ENCODE measurements at places on chromosomes 5 and 9.
A peak's percentile ranks its signal among the peaks of the same experiment; 100 is the strongest.

- DNase-seq: no peak
Observed at GRCh38 chr5:138472353-138472752, 7.1 kb downstream of the EGR1 start.

DNA sequence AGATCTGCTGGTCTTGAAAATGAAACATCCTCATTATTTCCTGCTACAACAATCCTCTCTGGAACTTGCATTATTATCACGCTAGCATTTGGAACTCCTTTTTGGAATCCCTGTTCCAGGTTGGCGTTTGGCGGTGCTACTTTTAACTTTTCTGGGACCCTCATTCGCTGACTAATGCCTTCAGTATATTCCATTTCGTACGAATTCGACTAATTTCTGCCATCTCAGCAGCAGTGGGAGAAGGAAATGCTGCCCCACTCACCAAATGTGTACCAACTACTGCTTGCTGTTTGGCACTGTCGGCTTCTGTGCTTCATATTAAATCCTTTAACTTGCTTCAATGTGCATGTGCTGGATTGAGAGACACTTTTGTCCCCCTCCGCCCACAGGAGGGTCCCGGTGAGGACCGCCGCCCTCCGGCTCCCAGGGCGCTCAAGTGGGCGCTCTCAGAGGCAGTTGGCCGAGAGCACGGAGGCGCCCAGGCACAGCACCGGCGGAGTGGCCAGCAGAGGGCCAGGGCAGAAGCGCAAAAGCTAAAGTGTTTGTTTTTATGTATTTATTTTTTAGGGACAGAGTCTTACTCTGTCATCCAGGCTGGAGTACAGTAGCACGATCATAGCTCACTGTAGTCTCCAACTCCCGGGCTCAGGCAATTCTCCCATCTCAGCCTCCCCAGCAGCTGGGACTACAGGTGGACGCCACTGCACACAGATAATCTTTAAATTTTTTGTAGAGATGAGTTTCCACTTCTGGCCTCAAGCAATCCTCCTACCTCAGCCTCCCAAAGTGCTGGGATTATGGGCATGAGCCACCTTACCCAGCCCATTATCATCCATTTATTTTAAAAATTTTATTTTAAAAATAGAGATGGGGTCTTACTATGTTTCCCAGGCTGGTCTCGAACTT lies 11.9 kb downstream of the PDE6A start:
- DNase-seq: no peak

GRCh38 chr5:143569722-143570567 lies 166.5 kb upstream of the NR3C1 start:
- DNase-seq: no peak

DNA sequence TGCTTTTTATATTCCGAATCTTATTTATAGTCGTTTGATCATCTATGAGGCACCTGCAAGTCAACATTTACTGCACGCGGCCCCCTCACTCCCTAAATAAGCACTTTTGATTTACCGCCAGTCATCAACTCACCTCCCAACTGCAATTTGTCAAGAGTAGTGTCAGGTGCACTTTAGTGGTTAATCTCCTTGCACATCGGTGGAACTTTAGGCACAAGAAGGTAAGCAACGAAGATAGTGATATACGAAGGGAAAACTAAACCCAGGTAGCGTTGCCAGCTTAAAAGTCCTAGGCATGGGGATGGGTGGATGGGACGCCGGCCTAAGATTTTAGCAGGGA lies 513 bp upstream of the RNF180 start:
- DNase-seq: no peak

GRCh38 chr9:98168941-98169488 lies 23.4 kb downstream of the CORO2A start:
- peak; percentile 91 for DNase-seq

DNA sequence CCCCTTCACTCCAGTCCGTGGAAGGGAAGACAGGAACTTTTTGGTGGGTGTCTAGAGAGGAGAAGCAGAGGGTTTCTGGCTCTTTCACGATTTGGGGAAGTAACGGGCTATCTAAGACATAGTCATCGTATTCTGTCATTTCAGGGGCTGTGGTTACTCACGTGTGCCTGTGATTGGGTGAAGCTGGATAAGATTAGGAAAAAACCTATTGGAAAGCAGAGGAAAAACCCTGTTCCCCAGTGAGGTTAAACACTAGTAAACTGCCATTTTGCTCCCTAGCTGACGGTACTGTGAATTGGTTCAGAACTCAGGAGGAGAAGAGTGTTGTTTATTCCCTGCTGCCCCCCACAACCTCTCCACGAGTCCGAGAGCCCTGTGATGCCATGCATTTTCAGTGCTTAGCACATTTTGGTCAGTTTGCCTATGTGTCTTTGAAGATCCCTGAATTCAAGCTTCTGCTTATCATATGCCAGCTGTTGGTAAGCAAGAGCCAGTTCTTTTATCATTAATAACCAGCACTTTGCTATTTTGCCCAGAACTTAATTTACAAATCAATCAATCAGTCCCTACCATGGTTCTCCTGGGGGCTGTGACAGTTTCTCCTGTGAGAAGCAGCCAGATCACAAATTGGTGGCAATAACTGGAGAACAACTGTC lies 45.1 kb upstream of the ROR2 start:
- no peak for DNase-seq

- no peak for DNase-seq
Observed at GRCh38 chr5:172925336-172925948, 33.8 kb upstream of the RPL26L1 start.

- no peak for DNase-seq
Observed at GRCh38 chr9:93467062-93467416, 13.7 kb upstream of the FAM120AOS start.

GRCh38 chr9:68978066-68978465 lies 35.8 kb downstream of the PRKACG start:
- DNase-seq: no peak

GRCh38 chr9:110541950-110542349 lies 37.6 kb downstream of the SVEP1 start:
- no peak for DNase-seq

- DNase-seq: no peak
Observed at GRCh38 chr5:124658867-124659557, 87.4 kb downstream of the ZNF608 start.

DNA sequence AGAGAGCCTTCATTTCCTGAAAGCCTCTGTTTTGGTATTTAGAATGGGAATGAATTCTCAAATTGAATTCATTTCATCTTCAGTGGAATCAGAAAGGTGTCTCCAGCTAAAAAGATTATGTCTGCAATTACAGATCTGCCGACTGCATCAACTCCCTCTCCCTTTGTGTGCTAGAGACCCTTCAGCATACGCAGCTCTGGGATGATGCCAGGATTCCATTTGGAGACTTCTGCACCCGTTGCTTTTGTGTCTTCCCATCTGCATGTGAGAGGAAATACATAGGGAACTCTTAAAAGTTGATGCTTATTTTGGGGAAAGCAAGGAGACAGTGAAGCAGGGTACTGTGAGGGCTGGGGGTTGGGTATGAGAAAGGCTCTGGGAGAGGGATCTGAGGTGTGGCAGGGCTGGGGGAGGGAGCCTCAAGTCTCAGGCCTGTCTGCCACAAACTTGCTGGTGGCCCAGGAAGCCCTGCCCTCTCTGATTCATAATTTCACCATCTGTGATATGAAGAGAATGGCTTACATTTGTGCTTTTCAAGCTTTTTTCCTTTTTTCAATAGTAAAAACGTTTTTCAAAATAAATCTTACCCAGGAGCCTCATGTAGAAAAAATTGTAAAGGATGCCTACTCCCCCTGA lies 89.7 kb upstream of the SAP30L start:
- DNase-seq: peak; percentile 70

GRCh38 chr5:33995865-33996264 lies 11.4 kb upstream of the SLC45A2 start:
- no peak for DNase-seq

GRCh38 chr9:12964271-12964670 lies 189.5 kb downstream of the LURAP1L start:
- DNase-seq: no peak

GRCh38 chr5:143648696-143649095 lies 163.3 kb upstream of the HMHB1 start:
- no peak for DNase-seq

DNA sequence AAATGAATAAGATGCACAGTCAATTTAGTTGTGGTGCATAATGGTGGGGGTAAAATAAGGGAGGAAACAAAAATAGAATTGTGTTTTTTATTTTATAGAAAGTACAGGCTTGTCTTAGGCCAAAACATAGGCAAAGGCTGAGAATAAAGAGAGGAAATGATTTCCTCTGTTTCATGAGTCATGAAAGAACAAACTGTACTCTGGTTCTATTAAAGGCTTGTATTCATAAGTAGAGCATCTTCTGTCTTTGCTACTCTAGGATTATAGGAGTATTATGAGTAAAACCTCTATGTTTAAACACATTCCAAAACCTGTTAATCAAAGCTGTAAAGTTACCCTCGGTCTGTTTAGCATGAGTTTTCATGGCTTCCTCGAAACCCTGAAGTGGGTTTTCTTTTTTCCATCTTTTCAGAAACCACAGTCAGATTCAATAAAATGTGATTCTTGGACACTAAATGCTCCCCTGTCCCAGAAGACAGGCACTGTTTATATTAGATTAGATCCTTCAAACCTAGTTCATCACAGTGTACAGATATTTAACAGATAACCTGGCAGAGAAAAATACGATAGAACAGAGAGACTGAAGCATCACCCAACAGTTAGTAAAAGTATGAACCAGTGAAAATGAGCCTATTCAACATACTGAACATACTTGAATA lies 473.9 kb upstream of the CYLC2 start:
- DNase-seq: no peak

DNA sequence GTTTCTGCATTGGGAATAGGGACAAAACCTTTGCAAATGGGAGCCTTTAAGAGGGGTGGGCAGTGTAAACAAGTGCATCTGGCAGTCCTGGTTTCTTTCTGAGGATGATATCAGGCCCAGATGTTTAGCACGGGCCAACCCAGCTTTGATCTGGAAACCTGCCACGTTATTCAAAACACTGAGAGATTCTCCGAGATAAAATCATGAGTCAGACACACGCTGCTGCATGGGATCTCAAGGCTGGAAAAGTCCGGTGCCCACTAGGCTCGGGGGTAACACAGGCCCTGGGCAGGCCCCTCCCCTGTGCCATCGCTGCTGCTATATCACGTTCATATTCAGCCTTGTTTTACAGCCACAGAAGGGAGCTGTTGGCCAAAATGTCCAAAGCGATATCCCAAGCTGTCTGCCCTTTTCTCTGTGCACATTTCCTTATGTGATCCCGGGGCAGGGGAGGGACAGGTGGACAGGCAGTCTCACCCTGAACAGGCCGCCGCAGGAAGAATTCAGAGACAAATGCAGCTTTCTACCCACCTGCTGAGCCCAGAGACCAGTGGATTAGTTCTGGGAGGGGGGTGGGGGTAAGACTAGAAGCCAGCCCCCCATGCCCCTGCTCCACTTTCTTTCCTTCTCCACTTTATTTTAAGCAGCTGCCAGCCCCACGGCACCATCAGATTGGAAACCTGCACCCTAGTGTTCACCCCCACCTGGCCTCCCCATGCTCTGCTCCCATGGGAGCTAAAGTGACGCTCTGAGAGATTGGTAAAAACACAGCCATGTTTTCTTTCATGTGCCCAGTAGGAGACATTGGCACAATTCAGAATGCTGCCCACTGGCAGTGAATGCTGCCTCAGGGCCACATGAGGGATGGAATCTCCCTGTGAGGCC lies 63.1 kb downstream of the TMOD1 start:
- peak; percentile 44 for DNase-seq

- DNase-seq: no peak
Observed at GRCh38 chr9:99860266-99860665, 38.6 kb downstream of the NR4A3 start.

GRCh38 chr9:96621618-96622017 lies 2.0 kb upstream of the CDC14B start:
- no peak for DNase-seq

Measured in urothelium cell line (cell line).